HCEC 1CT (cell line): ENCODE measurements at places on chromosomes 7 and 10.

DNA sequence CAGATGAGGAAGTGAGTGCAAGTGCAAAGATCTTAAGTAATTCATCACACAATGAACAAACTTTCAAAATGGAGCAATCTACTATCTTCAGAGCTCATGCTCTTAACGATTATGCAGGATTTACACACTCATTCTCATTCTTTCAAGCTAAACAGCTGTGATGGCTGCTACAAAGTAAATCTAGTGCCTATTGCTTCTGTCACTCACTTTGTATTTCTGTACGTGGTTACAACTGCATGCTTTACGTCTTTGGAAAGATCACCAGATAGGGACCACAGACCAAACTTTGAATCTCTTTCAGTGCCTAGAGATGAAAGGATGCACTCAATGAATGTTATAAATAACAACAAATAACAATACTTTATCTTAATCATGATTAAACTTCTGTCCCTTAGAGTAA is 194.6 kb downstream of the MAGI2 start:
- no peak for DNase-seq

DNA sequence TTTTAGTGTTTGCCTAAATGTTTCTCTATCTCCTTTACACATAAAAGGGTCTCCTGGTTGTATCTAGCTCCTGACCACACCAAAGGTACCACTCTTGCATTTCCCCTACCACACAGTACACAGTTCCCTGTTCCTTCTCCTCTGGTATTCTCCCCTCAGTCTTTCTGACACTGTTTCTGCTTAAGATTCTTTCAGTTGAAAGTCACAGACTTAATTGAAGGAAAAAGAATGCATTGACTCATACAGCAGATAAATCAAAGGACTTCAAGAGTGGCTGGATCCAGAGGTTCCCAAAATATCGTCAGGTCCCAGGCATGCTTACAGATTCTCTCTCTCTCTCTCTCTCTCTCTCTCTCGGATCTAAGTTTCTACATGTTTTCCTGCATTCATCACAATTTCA is 185.6 kb upstream of the LRGUK start:
- DNase-seq, result peak; percentile 15

GRCh38 chr10:56116684-56117083 is 244.4 kb downstream of the ZWINT start:
- no peak for DNase-seq

- DNase-seq, result no peak
Measured at GRCh38 chr7:69245646-69246045, 352.6 kb upstream of the AUTS2 start.

- DNase-seq, result no peak
Measured at GRCh38 chr10:118473305-118473960, 122.0 kb downstream of the PRLHR start.

DNA sequence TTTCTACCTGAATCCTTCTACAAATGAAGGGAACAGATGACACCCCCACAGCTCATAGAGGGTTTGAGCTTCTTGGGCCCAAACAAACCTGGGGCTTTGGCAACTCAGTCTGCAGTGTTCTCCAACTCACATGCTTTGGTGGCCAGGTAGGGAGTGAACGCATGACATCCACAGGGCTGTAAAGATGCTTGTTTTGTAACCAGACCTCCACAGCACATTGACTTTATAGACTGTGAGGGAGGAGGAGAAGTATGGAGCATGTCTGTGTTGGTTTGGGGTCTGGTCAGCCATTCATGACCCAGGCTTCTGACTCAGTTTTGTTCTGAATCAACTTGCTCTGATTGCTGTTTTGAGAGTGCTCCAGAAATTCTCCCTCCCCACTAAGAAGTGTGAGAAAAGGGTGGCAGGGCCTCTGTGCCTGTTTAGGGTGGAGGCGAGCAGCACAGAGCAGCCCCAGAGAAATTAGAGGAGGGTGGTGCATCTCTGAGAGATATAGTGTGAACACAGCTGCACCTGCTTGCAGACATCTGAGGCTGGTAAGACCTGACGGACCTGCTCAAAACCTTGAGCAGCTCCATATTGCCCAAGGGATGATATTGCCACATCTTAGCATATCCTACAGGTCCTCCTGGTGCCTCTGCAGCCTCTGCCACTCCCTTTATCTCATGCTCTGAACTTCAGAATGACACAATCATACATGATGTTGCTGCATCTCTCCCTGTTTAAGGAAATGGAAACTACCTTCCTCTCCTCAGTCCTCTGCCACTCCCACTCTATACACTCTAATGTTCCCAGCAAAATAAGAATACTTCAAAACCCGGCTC is 287.7 kb downstream of the ABCA13 start:
- no peak for DNase-seq

- no peak for DNase-seq
Measured at GRCh38 chr7:100604976-100605911, 3.1 kb downstream of the PCOLCE start.

GRCh38 chr7:140036224-140036962 is 26.4 kb downstream of the PARP12 start:
- no peak for DNase-seq

GRCh38 chr7:157700231-157701005 is 363.6 kb downstream of the DNAJB6 start:
- DNase-seq, result no peak

DNA sequence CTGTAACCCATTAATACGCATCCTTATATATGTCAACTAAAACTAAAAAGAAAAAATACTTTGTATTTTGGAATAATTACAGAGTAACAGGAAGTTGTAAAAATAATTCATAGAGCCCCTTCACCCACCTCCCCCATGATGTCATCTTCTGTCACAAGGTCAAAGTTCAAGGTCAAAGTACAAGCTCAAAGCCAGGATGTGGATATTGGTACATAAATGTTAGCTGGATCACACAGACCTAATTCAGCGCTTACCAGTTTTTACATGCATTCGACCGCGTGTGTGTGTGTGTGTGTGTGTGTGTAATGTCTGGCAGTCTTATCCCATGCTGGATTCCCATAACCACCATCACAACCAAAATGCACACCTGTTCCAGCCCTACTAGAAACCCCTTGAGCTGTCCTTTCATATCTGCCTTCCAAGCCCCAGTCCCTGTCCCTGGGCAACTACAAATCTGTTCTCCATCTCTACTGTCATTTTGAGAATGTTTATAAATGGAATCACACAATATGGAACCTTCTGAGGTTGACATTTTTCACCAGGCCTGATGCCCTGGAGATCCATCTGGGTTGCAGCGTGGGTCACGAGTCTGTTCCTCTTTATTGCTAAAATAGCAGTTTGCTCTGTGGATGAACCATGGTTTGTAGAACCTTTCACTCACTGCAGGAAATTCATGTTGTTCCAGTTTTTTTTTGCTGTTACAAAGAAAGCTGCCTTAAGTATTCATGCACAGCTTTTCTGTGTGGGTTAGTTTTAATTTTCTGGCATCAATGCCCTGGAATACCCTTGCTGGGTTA is 153.6 kb upstream of the PITRM1 start:
- DNase-seq, result no peak

- DNase-seq, result no peak
Measured at GRCh38 chr10:108411894-108412293, 1247.4 kb upstream of the SORCS1 start.

GRCh38 chr10:62047960-62048383 is 146.5 kb downstream of the ARID5B start:
- DNase-seq, result peak; percentile 53

- DNase-seq, result no peak
Measured at GRCh38 chr7:93693796-93694195, 119.3 kb upstream of the CALCR start.

- DNase-seq, result no peak
Measured at GRCh38 chr10:3606309-3606708, 178.7 kb downstream of the KLF6 start.

DNA sequence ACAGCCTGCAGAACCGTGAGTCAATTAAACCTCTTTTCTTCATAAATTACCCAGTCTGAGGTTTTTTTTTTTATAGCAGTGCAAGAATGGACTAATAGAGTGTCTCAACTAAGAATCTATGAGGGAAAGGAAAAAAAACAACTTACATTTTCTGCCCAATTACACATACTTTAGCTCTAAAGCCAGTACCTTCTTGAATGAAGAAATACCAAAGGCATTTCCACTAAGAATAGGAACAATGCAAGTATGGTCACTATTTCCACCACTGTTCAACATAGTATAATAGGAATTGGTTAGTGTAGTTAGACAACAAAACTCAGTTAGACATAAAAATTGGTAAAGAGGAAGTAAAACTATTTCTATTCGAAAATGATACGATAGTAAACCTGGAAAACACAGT is 37.6 kb downstream of the MICU1 start:
- DNase-seq, result no peak

GRCh38 chr10:50620899-50621298 is 2.9 kb downstream of the SGMS1 start:
- no peak for DNase-seq

GRCh38 chr7:41268878-41269277 is 434.0 kb downstream of the INHBA start:
- no peak for DNase-seq

- DNase-seq, result no peak
Measured at GRCh38 chr7:95303013-95303905, 21.1 kb downstream of the PON1 start.

DNA sequence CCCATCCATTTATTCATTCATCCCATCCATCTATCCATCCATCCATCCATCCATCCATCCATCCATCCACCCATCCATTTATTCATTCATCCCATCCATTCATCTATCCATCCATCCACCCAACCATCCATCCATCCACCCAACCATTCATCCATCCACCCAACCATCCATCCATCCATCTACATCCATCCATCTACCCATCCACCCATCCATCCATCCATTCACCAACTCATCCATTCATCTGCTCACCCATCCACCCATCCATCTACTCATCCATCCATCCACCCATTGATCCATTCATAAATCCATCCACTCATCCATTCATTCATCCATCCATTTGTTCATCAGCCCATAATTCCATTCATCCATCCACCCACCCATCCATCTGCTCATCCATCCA is 56.4 kb downstream of the PFKFB3 start:
- DNase-seq, result no peak

- DNase-seq, result no peak
Measured at GRCh38 chr10:79561257-79561656, 1.1 kb upstream of the SFTPA2 start.

DNA sequence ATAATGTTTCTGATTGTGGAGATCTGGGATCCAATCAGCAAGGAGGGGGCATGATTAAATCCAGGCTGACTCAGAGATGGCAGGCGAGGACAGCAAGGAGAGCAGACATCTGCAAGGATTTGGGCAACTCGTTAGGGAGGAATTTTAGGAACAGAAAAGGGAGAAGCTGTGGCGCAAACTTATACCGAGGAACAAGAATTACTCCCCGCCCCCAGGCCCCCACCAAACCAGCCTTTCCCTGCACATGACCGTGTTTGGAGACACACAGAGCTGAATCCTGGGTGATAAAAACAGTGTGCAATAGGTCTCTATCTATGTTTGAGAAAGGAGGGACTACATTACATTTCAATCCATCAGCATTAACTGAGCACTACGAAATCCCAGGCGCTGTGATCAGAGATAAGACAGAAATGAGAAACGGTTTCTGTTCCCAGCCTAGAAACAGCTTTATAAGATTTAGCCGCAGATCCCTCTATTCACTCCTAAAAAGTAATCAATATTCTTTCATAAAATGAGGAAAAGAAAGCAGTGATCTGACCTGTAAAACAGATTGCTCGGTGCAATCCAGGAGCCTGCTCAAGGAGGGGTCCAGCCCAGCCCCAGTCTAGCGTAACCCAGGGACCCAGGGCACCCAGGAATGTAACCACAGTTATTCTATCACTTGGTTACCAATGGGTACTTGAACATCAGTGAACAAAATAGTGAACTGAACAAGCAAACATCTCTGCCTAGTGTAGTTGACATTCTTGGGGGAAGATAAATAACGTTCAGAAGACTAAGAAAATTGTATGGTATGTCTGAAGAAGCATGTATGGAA is 37.2 kb upstream of the RAPGEF5 start:
- peak; percentile 24 for DNase-seq

- peak; percentile 37 for DNase-seq
Measured at GRCh38 chr10:86798025-86798424, 41.6 kb downstream of the BMPR1A start.

DNA sequence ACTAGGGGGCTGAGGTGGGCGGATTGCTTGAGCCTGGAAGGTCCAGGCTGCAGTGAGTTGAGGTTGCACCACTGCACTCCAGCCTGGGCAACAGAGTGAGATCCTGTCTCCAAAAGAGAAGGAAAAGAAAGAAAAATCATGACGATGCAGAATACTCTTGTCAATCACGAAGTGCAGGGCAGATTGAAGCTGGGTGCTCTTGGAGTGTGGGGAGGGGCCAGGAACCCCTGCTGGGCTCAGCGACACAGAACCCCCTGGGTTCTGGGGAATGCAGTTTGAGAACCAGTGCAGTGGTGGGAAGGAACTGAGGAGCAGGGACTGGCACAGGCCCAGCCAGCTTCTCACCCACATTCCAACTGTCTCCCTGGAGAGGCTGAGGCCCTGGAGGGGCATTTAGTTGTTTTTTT is 10.8 kb upstream of the INTS1 start:
- DNase-seq, result no peak

GRCh38 chr7:150909200-150909995 is 57.1 kb downstream of the AOC1 start:
- DNase-seq, result no peak

DNA sequence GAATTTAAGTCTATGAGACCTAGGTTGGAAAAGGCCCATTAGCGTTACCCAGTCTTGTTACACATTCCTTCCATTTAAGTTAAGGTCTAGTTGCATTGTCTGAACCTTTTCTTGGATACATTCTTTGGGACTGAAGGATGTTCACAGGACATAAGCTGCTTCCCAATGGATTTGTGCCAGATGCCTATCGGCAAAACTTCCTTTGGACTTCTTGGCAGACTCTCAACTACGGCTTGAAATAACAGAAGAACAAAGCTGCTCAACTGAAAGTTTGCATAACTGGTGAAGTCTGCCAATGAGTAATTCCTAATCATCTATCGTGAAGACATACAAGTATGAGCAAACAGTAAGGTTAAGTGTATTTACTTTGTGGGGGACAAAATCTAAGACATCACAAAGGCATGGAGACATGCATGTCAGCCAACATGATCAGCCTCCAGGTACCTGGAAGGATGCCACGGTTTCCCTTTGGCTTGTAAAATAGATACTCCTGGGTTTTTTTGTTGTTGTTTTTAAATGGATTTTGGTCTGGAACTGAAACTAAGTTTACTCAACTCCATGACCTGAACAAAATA is 35.4 kb downstream of the MALSU1 start:
- DNase-seq, result peak; percentile 98

- DNase-seq, result no peak
Measured at GRCh38 chr10:24480447-24480846, 243.2 kb downstream of the ARHGAP21 start.

- no peak for DNase-seq
Measured at GRCh38 chr10:127159648-127160245, 36.6 kb downstream of the INSYN2A start.

- no peak for DNase-seq
Measured at GRCh38 chr7:141679014-141679413, 23.0 kb downstream of the DENND11 start.

DNA sequence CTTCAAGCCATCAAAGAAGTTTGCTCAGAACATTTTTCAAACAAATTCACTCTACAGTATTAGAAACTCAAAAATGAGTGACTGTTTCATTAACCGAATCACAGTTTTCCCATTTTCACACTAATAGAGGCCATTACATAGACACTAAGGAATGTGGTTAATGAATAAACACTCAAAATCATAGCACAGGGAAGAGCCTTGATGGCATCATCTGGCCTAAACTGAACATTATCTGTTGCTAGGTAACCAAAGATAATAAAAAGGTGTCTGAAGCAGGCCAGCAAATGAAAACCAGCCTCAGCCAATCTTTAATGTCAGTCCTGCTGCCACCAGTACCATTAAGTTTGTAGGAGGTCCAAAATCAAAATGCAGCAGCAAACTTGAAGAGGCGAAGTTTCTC is 492.4 kb upstream of the STEAP1 start:
- no peak for DNase-seq

GRCh38 chr10:75972491-75973276 is 541.3 kb downstream of the LRMDA start:
- DNase-seq, result peak; percentile 57
